ENCODE measurements at places on chromosomes 6 and 20. TPM values are rescaled to one million over a fixed set of nuclear protein-coding genes. Genes with fewer than 3 reads are reported as not detected.

Gene MYL9
- total RNA-seq: 382 TPM

Gene TJAP1
- 39.4 TPM for total RNA-seq

Gene TCP11
- not detected for total RNA-seq

Gene CST3
- 777 TPM for total RNA-seq

Gene BPIFB1
- total RNA-seq: not detected

DNA sequence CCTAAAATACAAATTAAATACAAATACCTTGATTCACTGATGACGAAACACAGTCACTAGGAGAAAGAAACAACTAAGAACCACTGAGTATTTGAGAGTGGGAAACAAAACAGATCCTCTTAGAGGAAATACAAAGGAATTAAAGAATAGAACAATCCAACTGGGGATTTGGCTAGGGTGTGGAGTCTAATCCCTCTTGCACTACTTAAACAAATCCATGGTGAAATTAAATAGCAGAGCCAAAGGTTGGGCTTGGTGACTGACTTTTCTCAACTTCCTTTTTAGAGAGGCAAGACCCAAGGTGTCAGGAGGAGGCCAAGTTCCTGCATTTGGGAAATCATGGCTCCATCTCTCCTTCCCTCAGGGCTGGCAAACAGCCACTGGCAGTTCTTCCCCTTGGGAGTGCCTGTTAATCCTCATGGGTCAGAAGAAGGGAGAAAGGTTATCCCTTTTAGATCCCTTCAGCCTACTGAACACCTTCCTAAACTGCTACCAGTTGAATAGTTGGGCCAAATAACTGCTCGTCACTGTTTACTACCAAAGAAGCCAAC lies 101.2 kb upstream of the TRAF3IP2 start:
- H3K4me1 ChIP-seq: no peaks in the 10 kb centered on the region
- H3K27ac ChIP-seq: no peak overlapping the region
- no peak for DNase-seq
- H3K27me3 ChIP-seq: no peaks in the 10 kb centered on the region
- H3K36me3 ChIP-seq: no peaks in the 10 kb centered on the region

GRCh38 chr6:8664070-8664469 lies 228.7 kb upstream of the SLC35B3 start:
- H3K27ac ChIP-seq: no peak overlapping the region
- DNase-seq: no peak
- no peaks in the 10 kb centered on the region for H3K27me3 ChIP-seq
- no peaks in the 10 kb centered on the region for H3K36me3 ChIP-seq
- H3K4me1 ChIP-seq: peaks cover 12% of the 10 kb centered on the region

GRCh38 chr6:110476046-110476849 lies at the start of gene SLC22A16:
Gene SLC22A16, minus strand, starts transcription at chr6:110476613. Its CDS starts 39 bp downstream, at chr6:110476574.
- H3K36me3 ChIP-seq: no peaks in the 10 kb centered on the region
- H3K4me3 ChIP-seq: no peak within 1 kb of the TSS
- no peak for DNase-seq
- H3K27me3 ChIP-seq: no peaks in the 10 kb centered on the region
- H3K4me1 ChIP-seq: no peaks in the 10 kb centered on the region

GRCh38 chr20:51498765-51499540 lies 43.6 kb downstream of the NFATC2 start:
- peaks cover 25% of the 10 kb centered on the region for H3K4me1 ChIP-seq
- no peak for DNase-seq
- H3K4me3 ChIP-seq: no peak overlapping the region
- no peaks in the 10 kb centered on the region for H3K36me3 ChIP-seq
- H3K27ac ChIP-seq: no peak overlapping the region

GRCh38 chr20:2759603-2760296 lies 40.7 kb downstream of the CPXM1 start:
- no peak overlapping the region for H3K27ac ChIP-seq
- H3K4me1 ChIP-seq: no peaks in the 10 kb centered on the region
- no peak overlapping the region for H3K4me3 ChIP-seq
- no peak for DNase-seq

GRCh38 chr20:51312480-51312783 lies 230.1 kb downstream of the NFATC2 start:
- H3K4me3 ChIP-seq: no peak overlapping the region
- no peaks in the 10 kb centered on the region for H3K36me3 ChIP-seq
- peak overlapping the region; percentile 48 for H3K27ac ChIP-seq

GRCh38 chr6:121205569-121205968 lies 128.7 kb downstream of the TBC1D32 start:
- no peak overlapping the region for H3K27ac ChIP-seq
- H3K4me3 ChIP-seq: no peak overlapping the region
- no peaks in the 10 kb centered on the region for H3K36me3 ChIP-seq
- no peak for DNase-seq
- no peaks in the 10 kb centered on the region for H3K4me1 ChIP-seq

Data from Caco-2 (cell line).